Tibial artery (tissue), 4 donors: ENCODE measurements at places on chromosomes 6 and 20.

GRCh38 chr6:49978332-49979226 lies 9.2 kb upstream of the DEFB113 start:
- no peak overlapping the region for H3K27ac ChIP-seq
- no peak overlapping the region for H3K4me3 ChIP-seq
- DNase-seq = no peak
- H3K4me1 ChIP-seq = no peaks in the 10 kb centered on the region
- no peaks in the 10 kb centered on the region for H3K36me3 ChIP-seq

GRCh38 chr6:128465368-128466343 lies 54.7 kb downstream of the PTPRK start:
- no peak overlapping the region for H3K4me3 ChIP-seq
- no peaks in the 10 kb centered on the region for H3K36me3 ChIP-seq

DNA sequence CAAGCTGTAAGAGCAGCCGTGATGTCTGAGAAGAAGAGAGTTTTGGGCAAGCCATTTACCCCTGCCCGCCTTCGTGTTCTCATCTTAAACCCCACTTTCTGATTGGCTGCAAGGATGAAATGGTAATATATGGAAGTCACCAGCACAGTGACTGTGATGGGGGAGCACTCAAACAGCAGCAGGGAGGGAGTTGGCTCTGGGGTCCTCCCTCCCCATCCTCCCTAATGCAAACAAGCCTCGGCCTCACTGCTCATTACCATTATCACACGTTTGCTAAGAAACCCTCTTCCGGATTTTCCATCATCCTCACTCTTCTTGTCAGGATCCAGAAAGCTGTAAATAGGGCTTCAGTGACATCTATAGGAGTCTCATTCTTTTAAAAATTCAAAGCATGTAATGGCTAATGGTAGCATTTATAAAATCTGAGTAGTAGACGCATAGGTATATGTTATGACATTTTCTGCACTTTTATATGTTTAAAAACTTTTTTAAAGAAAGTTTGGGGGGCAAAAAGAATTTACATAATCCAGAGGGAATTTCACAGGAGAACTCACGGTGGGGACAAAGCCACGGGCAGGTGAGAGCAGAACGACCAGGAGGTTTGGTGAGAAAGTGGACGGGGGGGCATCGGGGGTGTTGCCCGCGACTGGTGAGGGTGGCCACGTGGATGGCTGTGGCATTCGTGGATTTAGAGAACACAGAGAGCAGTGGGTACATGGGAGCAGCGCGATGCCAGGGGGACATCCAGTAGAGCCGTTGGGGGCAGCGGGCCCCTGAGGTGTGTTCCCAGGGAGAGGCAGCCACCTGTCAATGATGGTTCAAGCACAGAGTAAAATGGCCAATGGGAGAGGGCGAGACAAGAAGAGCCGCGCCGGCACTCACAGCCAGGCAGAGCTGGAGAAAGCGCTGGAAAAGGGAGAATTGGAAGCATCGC lies 29.6 kb downstream of the SUMO4 start:
- H3K4me1 ChIP-seq = no peaks in the 10 kb centered on the region
- peaks cover 16% of the 10 kb centered on the region for H3K27me3 ChIP-seq
- no peak overlapping the region for H3K4me3 ChIP-seq
- DNase-seq = no peak
- H3K27ac ChIP-seq = no peak overlapping the region
- H3K36me3 ChIP-seq = no peaks in the 10 kb centered on the region

- no peak overlapping the region for H3K4me3 ChIP-seq
- no peak overlapping the region for H3K27ac ChIP-seq
- H3K4me1 ChIP-seq = no peaks in the 10 kb centered on the region
- DNase-seq = no peak
Observed at GRCh38 chr20:38246357-38247165, 14.0 kb downstream of the KIAA1755 start.

GRCh38 chr20:56637576-56637975 lies 8.5 kb downstream of the TFAP2C start:
- no peak overlapping the region for H3K27ac ChIP-seq
- H3K4me3 ChIP-seq = no peak overlapping the region
- no peaks in the 10 kb centered on the region for H3K4me1 ChIP-seq
- no peaks in the 10 kb centered on the region for H3K36me3 ChIP-seq
- no peaks in the 10 kb centered on the region for H3K27me3 ChIP-seq
- DNase-seq = no peak

DNA sequence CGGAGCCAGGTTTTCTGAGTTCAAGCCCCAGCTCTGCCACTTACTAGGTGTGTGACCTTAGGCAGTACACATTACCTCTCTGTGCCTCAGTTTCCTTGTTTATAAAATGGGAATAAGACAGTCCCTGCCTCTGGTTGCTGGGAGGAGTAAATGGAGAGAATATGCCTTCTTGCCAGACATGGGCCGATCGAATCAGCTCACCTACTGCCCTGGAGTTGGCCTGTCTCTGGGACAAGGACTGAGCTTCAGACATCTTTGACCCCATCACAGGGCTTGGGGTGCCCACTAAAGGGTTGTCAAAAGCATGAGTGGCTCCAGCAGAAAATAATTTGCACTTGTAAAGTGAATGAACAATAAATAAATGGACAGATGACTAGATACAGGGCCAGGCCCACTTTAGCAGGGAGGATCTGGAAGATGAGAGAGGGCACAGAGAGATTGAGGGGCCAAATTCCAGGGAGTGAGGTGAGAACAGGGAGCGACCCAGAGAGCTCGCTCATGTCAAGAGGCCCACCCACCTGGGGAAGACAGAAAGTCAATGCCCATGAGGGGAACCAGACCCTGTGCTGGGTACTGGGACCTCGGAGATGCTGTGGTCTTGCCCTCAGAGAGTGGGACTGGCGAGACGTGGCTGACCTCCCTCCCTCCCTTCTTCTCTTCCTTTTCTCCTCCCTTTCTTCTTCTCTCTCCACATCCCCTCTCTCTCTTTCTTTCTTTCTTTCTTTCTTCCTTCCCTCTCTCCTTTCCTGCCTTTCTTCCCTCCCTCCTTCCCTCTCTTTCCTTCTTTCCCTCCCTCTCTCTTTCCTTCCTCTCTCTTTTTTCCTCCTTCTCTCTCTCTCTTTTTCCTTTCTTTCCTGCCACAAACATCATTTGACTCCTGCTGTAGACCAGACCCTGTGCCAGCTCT lies 3.9 kb upstream of the BPIFA2 start:
- no peak for DNase-seq
- no peaks in the 10 kb centered on the region for H3K36me3 ChIP-seq
- H3K27me3 ChIP-seq = no peaks in the 10 kb centered on the region
- H3K4me3 ChIP-seq = no peak overlapping the region

GRCh38 chr6:136089876-136090275 lies 160.2 kb downstream of the MTFR2 start:
- no peaks in the 10 kb centered on the region for H3K4me1 ChIP-seq
- H3K4me3 ChIP-seq = no peak overlapping the region
- H3K27ac ChIP-seq = no peak overlapping the region
- DNase-seq = no peak
- no peaks in the 10 kb centered on the region for H3K36me3 ChIP-seq

DNA sequence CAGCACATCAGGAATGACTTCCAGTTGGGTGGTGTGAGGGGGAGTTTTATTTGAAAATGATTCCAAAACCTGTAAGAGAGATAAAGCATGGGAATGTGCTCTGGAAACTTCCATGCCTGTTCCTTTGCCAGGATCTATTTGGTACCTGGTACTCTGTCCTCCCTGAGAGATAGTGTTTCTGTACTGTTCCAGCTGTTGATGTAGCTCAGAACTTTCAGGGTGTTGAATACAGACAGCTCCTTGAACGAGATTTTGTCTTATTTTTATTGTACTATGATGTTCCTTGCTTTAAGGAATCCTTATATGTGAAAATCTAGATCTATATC lies 148.7 kb upstream of the RIPOR2 start:
- no peaks in the 10 kb centered on the region for H3K27me3 ChIP-seq
- no peaks in the 10 kb centered on the region for H3K4me1 ChIP-seq
- no peak overlapping the region for H3K4me3 ChIP-seq
- DNase-seq = no peak
- H3K27ac ChIP-seq = no peak overlapping the region

- no peaks in the 10 kb centered on the region for H3K4me1 ChIP-seq
- H3K36me3 ChIP-seq = no peaks in the 10 kb centered on the region
- no peak for DNase-seq
- H3K4me3 ChIP-seq = no peak overlapping the region
- H3K27ac ChIP-seq = no peak overlapping the region
- no peaks in the 10 kb centered on the region for H3K27me3 ChIP-seq
Observed at GRCh38 chr6:89242574-89243330, 25.6 kb upstream of the GABRR1 start.

- H3K27ac ChIP-seq = no peak overlapping the region
- no peaks in the 10 kb centered on the region for H3K4me1 ChIP-seq
- H3K4me3 ChIP-seq = no peak overlapping the region
- H3K36me3 ChIP-seq = no peaks in the 10 kb centered on the region
- no peaks in the 10 kb centered on the region for H3K27me3 ChIP-seq
Observed at GRCh38 chr6:54419885-54420284, 111.6 kb downstream of the TINAG start.

DNA sequence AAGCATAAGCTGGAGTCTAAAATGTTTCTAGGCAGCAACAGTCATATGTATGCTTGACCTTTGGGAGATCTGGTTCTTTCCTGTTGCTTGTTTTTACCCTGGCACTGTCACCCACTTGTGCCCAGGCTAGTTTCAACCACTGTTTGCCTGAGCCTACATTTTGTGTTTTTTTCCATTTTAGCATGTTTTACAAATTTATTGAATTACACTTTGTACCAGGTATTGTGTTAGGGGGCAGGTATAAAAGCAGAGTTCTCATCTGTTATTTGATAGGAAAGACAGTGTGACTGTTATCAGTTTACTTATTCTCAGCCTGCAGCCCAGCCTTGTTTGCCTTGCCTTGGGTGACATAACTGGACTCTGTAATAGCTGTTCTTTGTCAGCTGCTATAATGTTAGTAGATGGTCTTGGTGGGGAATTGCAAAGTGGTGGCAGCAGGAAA lies 147.0 kb downstream of the CDKAL1 start:
- H3K4me3 ChIP-seq = no peak overlapping the region
- no peak overlapping the region for H3K27ac ChIP-seq
- DNase-seq = no peak
- no peaks in the 10 kb centered on the region for H3K27me3 ChIP-seq
- no peaks in the 10 kb centered on the region for H3K4me1 ChIP-seq
- no peaks in the 10 kb centered on the region for H3K36me3 ChIP-seq

DNA sequence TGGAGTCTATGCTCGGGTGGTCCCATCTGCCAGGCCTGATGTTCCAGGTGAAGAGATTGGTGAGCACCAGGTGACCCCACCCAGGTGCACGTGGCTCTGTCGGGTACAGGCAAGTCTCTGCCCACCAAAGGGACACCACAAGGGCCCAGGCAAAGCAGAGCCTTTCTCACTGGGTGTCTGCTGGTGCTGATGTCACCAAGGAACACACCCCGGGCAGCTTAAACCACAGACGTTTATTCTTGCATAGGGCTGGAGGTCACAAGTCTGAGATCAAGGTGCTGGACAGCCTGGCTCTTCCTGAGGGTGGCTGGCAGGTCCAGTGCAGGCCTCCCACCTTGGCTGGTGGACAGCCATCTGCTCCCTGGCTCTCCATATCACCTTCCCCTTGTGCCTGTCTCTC lies 100.7 kb upstream of the CD93 start:
- H3K27me3 ChIP-seq = no peaks in the 10 kb centered on the region
- H3K4me1 ChIP-seq = peaks cover 4% of the 10 kb centered on the region
- no peak overlapping the region for H3K4me3 ChIP-seq
- H3K36me3 ChIP-seq = no peaks in the 10 kb centered on the region
- DNase-seq = no peak

DNA sequence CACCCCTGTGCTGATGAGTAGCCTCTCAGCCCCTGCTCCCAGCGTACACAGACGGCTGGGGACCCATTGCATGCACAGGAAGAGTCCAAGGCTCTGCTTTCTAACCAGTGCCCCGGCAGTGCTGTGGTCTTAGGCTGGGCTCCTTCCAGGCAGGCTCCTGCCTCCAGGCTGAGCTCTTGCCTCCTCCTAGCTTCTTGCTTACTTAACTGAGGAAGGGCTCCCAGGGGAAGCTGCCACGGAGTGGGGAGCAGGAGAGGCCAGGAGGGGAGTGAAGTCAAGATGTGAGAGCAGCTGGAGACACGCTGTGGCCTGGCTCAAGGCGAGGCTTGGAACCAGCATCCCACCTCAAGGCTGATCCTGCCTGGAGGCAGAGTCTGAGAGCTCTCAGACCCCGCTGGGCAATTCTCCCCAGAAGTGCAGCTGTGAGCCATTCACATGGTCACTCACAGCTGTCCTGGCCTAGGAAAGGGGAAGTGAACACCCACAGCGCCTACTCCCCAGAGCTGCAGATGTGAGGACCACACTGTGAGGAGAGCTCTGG lies 141.0 kb downstream of the TBXT start:
- H3K4me3 ChIP-seq = no peak overlapping the region
- no peak for DNase-seq
- no peaks in the 10 kb centered on the region for H3K36me3 ChIP-seq
- no peak overlapping the region for H3K27ac ChIP-seq
- H3K4me1 ChIP-seq = no peaks in the 10 kb centered on the region

- H3K36me3 ChIP-seq = no peaks in the 10 kb centered on the region
- no peak overlapping the region for H3K4me3 ChIP-seq
- no peaks in the 10 kb centered on the region for H3K27me3 ChIP-seq
- no peak overlapping the region for H3K27ac ChIP-seq
Observed at GRCh38 chr20:19414600-19414999, 202.2 kb downstream of the SLC24A3 start.

GRCh38 chr20:3857405-3857804 lies 10.8 kb downstream of the MAVS start:
- peaks cover 81% of the 10 kb centered on the region for H3K36me3 ChIP-seq
- no peak overlapping the region for H3K4me3 ChIP-seq
- no peaks in the 10 kb centered on the region for H3K27me3 ChIP-seq
- no peak overlapping the region for H3K27ac ChIP-seq
- no peak for DNase-seq
- no peaks in the 10 kb centered on the region for H3K4me1 ChIP-seq

- no peak overlapping the region for H3K4me3 ChIP-seq
- H3K4me1 ChIP-seq = peaks cover 12% of the 10 kb centered on the region
- no peaks in the 10 kb centered on the region for H3K36me3 ChIP-seq
- H3K27me3 ChIP-seq = no peaks in the 10 kb centered on the region
Observed at GRCh38 chr6:48067886-48068277, 43.1 kb downstream of the PTCHD4 start.

GRCh38 chr6:143410859-143411270 lies 39.6 kb downstream of the ADAT2 start:
- H3K4me3 ChIP-seq = no peak overlapping the region
- H3K27me3 ChIP-seq = no peaks in the 10 kb centered on the region
- H3K4me1 ChIP-seq = peaks cover 5% of the 10 kb centered on the region
- no peaks in the 10 kb centered on the region for H3K36me3 ChIP-seq
